ENCODE measurements at places on chromosomes 1 and 21.
A peak's percentile ranks its signal among the peaks of the same experiment; 100 is the strongest.

GRCh38 chr1:108646648-108647269 is 14.1 kb downstream of the HENMT1 start:
- DNase-seq = peak; percentile 15

DNA sequence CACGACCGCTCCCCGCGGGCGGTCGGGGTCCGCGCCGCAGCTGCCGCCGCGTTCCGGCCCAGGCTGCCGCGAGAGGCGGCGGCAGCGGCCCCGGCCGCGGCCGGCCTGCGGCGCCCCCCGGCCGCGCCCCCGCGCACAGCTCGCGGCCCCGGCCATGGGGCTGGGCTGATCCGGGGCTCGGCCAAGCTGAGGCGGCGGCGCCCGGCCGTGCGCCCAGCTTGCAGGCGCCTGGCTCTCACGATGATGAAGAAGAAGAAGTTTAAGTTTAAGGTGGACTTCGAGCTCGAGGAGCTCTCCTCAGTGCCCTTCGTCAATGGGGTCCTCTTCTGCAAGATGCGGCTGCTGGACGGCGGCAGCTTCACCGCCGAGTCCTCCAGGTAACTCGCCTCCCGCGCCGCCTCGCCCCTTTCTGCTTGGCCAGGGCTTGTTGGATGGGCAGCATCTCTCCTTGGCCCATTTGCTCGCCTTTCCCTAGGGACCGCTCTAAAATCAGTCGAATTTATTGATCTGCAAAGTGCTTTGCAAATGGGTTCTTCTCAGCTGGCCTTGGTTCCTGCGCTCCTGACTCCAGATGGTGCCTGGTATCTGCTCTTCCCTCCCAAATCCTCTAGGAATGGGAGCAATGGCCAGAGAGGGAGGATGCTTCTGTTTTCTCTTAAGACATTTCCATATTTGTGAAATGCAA is 431 bp downstream of the EEIG2 start:
- no peak for DNase-seq

- DNase-seq = no peak
Measured at GRCh38 chr1:236147521-236148469, 5.5 kb downstream of the GPR137B start.

- DNase-seq = no peak
Measured at GRCh38 chr21:25862112-25862511, 127.3 kb downstream of the GABPA start.

DNA sequence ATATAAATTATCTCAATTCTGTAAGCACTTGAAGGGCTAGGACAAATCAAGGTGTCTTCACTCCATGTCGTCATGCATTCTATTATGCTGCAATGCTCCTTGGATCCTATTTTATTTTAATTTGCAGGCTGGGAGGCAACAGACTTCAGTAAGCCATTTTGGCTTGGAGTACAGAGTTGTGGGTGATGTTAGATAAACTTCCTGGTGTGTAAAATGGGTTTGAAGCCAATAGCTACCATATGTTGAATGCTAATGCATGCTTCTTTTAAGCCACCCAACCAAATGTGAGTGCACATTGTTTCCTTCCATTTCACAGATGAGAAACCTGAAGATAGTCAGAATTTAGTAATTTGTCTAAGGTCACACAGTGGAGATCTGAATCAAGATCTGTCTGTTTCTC is 482.8 kb downstream of the DISC1 start:
- no peak for DNase-seq

DNA sequence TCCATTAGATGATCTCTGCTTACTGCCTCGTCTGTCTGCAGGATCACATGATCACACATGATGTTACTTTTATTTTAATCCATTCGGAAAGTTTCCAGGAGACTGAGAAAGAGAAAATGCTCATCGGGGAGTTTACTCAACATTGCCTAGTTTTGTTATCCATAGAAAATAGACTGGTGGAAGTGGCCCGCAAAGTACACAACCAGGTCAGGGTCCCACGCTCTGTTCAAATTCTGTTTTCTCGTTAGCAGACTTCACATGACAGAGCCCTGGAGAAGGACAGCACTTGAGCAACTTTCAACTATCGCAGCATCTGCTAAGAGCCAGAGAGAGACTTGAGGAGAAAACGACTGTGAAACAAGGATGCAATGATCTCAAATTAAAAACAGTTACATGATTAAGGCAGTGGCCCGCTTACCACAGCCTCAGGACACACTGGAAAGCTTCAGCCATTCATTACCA is 44.2 kb downstream of the ADAMTS1 start:
- no peak for DNase-seq

GRCh38 chr21:38402291-38402690 is 96.0 kb downstream of the ERG start:
- no peak for DNase-seq

DNA sequence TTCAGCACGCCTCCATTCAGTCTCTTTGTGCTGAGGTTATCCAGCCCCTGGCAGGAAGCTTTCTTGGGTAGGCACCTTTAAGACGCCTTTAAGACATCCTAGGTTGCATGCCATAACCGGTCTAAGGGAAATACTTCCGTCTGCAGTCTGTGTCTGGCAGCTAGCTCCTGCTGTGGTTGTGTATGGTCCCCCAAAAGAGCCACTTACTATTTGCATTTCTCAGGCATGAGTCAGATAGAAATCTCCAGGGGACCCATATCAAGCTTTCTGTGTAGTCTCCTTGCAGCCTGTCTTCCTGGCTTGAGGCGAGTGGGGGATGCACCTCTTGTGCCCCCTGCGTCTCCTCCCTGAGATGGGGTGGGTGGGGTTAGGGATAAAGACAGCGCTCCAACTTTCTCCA is 10.0 kb upstream of the RYR2 start:
- no peak for DNase-seq

- no peak for DNase-seq
Measured at GRCh38 chr1:244460197-244460596, 876 bp upstream of the CATSPERE start.

GRCh38 chr1:212235857-212236256 is 49.4 kb upstream of the PPP2R5A start:
- DNase-seq = no peak

GRCh38 chr21:30463713-30464112 is 16.5 kb downstream of the KRTAP19-1 start:
- DNase-seq = no peak

DNA sequence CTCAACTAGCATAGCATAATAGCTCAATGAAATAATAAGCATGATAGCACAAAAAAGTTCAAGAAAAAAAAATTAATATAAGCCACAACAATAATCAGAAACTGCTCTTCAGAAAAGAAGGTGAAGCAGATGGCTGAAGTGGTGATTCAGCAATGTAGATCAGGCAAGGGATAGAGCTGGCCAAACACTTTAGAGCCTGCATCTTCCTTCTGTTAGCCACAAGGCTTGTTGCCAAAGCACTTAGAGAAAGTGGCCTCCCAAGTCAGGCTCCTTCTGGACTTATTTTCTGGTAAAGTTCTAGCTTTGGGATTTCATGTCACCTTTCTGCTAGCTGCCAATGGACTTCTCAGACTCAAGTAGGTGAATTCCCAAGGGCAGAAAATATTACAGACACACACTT is 60.3 kb upstream of the C1orf87 start:
- no peak for DNase-seq

DNA sequence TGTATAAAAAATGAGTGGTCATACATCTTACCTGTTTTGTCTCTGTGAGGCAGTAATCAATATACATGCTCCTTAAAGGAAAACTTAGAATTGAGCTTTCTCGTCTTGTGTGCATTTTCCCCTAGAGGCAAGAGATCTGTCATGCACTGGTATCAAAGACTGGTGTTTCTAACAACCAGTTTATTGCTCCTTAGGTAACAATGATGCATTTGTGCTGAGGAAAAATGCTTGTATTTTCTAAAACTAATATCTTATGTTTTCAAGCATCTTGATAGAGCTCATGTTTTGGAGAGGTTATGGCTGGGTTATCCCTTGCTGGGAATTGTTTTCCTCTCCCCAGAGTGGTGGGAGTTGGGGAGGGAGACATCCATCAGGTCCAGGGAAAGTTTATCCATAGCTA is 23.9 kb upstream of the CCDC190 start:
- DNase-seq = no peak

GRCh38 chr1:160117709-160118183 is 2.2 kb downstream of the ATP1A2 start:
- DNase-seq = no peak

Measured in germinal center (tissue), 1 donor.